Sigmoid colon (tissue), 7 donors: ENCODE measurements at places on chromosomes 4 and X.

DNA sequence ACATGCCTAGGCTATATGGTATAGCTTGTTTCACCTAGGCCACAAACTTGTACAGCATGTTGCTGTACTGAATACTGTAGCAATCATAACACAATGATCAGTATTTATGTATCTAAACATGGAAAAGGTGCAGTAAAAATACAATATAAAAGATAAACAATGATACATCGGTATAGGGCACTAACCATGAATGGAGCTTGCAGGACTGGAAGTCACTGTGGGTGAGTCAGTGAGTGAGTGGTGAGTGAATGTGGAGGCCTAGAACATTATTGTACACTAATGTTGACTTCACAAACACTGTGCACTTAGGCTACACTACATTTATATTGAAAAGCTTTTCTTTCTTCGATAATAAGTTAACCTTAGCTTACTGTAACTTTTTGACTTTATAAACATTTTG, 45.6 kb upstream of the ANK2 start:
- DNase-seq, result no peak

- DNase-seq, result peak; percentile 72
Measured at GRCh38 chr4:138981930-138982390, 33.6 kb upstream of the NOCT start.

- DNase-seq, result no peak
Measured at GRCh38 chrX:69161786-69162349, 3.4 kb downstream of the PJA1 start.

DNA sequence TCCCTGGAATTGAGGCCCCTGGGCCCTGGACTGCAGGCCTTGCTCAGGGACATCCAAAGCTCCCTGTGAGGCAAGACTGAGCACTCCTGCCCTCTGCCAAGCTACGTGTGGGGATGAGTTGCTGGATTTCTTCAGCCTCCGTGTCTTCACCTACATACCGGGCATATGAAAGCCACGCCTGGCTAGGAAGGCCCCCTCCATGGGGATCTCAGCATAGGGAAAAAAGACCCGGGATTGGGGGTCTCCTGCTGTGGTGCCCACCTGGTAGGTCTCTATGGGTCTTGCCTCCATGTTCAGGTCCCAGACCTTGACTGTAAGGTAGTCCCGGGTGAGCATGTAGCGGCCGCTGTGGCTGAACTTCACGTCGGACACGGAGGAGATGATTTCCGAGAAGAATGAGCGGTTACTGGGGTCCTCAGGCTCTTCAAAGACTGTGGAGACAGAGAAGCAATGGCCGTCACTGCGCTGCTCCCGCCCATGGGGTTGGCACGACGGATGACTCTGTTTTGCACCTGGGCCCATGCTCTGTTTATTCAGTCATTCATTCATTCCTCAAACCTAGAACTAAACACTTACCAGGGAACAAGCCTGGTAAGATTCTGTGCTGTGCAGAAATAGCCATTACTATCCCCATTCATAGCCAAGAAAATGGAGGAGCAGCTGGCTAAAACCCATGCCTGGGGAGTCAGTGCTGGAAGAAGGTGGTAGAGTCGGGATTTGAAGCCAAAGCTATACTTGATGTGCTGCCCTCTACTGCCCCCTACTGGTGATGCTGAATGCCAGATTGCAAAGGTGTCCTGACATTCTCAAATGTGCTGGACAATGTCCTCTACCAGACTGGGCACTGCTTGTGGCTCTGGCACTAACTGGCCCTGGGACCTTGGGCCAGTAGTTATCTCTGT, 63.9 kb downstream of the WFS1 start:
- no peak for DNase-seq

- DNase-seq, result no peak
Measured at GRCh38 chr4:94419956-94420355, 31.8 kb upstream of the PDLIM5 start.
